ENCODE measurements at places on chromosomes 16 and 17.

- DNase-seq = no peak
These were observed 163.2 kb upstream of the FOXF1 start for GRCh38 chr16:86347090-86347489.

DNA sequence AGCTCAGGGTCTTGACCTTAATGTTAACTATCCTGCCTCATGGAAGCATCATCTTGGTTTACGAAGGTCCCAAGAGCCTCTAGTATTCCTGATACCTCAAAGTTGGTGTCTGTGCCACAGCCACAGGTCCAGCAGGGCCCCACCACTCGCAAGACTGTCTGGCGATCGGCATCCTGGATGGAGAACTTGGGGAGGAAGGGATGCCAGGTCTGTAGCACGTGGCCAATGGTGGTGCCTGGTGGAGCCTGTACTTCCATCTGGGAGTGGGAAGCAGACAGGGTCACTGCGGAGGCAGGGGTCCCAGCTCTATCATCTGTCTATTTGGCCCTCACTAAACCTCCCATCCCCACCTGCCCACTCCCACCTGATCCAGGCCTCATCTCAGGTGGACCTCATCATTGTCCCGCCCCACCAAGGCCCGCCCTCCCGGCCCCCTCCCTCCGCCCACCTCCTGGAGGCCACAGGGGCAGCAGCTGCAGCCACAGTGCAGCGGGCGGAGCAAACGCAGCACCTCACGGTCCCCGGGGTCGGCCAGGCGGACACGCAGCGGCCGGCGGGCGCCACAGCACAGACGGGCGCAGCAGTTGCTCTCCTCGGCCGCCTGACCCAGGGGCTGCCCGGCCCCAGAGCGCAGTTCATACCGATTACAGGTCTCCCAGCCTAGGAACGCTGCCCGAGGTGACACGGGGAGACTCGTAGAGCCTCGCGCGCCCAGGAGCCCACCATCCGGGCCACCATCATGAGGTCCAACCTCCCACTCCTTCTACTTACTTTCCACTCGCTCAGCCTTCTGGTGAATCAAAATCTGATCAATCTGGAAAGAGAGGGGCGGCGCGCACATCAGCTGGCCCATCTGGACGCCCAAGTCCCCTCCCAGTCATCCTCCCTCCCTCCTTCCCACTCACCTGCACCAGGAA, 1.4 kb downstream of the PLSCR3 start:
- no peak for DNase-seq

- no peak for DNase-seq
These were observed 12.7 kb upstream of the DOC2B start for GRCh38 chr17:193841-194806.

GRCh38 chr16:3909791-3910583, 29.5 kb upstream of the CREBBP start:
- DNase-seq = no peak

DNA sequence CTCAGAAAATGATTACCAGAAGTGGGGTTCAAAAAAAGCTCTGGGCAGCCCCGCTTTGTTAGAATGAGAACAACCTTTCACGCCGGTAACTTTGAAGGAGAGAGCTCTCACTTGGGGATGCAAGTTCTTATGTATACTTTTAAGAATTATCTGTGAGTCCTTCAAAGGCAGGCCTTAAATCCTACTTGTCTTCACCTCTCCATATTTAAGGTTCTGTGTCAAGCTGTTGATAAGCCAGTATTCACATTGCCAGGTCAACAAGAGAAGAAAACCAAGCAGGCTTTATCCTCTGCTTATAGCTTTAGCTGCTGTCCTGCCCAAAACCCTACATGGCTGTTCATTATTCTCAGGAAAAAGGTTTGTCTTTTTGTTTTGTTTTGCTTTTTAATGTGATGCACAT, 42.9 kb downstream of the CDRT4 start:
- DNase-seq = peak; percentile 1

DNA sequence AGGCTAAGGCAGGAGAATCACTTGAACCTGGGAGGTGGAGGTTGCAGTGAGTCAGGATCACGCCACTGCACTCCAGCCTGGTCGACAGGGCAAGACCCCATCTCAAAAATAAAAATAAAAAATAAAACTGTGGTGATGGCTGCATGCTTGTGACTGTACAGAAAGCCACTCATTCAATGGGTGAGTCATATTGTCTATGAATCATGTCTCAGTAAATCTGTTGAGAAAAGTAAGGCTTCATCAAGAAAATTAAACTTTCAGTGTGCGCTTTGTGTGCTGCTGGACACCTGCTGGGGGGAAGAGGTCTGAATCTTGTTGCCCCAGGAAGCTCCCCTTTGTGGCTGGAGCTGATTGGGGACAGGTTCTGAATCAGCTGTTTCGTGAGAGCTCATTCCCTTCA, 11.3 kb downstream of the NUBP1 start:
- DNase-seq = no peak

DNA sequence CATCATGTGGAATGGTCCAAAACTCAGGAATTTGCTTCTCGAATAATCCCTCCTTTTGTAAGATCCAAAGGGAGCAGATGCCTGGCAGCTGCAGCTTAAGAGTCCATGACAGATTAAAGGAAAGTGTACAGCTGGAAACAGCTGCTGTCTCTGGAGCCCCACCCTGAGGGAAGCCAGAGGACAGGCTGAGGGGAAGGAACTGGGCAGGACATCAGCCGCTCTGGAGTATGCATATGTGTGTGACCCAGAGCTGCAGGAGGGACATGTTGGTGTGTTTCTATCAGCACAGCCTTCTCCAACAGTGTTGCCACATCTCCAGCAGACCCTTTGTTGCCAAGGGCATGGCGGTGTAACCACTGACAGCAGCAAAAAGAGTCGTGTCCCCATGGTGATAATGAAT, 46.2 kb downstream of the CYB561 start:
- peak; percentile 70 for DNase-seq

GRCh38 chr17:82952019-82952418, 112.2 kb upstream of the ZNF750 start:
- no peak for DNase-seq

DNA sequence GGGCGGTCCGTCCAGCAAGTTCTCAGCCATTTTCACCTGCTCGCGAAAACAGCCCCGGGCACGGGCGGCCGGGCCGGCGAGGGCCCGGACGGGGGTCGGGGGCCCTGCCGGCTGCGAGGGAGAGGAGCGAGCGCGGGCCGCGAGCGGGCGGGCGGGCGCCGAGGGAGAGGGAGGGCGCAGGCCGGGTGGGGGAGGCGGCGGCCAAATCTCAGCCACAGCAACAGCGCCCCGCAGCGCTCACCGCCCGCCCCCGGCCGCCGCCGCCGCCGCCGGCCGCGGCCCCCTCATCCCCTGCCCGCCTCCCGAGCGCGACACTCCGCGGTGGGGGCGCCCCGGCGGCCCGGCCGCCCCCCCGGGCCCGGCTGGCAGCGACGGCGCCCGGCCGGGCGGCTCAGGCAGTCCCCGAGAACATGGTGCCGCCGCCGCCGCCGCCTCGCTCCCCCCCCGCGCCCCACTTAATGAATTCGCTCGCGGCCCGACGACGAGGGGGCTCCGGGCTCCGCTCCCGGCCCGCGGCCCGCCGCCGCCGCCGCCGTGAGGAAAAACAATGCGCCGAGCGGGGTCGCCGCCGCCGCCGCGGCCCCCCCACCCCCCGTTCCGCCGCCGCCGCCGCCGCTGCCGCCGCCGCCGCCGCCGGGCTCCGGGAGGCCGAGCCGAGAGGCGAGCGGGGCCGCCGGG, 487 bp downstream of the CREBBP start:
- peak; percentile 88 for DNase-seq

DNA sequence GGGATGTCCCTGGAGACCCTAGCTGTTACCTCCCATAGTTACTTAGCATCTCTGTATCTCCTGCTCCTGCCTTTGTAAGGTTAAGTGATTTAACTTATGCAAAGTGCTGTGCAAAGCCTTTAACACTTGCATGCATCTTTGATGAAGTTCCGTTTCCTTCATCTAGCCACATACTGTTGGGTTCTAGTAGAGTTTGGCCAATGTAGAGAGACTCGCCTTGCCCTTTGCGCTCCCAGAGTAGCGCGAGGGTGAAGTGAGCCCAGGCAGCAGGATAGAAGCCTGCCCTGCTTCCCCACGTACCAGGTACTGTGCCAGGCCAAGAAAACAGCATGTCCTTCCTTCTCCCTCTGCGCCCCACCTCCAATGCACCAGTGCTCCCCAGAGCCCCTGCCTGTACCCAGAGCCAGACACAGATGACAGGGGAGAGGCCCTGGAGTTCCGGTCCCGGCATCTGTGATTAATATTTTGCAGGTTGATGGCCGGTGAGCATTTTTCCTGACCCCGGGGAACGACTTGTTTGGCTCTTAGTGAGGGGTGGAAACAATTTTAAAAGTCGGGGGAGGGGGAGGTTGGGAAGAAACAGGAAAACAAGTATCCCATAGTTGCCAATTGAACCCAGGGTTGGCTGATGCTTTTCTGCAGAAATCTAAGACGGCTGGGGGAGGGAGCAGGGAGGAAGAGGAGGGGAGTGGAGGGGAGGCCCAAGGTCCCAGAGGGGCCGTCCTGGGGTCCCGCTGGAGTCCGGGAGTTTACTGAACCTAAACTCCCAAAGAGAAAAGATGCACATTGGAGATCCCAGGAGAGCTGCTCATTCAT, 13.1 kb upstream of the CDC42EP4 start:
- DNase-seq = no peak

DNA sequence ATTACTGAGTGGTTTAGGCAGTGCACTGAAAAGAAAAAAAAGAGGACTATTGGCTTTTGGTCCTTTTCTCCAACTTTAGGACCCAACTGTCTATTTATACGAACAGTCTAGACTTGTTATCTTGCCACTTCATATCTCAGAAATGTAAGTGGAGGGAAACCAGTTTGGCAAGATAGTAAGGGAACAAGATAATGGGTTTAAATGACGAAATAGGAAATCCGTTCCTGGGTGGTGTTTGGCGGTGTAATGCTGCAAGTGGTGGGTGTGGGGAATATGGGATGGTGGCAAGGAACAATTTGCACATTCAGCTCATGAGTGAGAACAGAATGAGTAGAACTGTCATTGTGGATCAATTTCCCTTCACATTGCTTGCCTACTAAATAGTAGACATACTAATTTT, 44.7 kb downstream of the GRB7 start:
- DNase-seq = no peak

DNA sequence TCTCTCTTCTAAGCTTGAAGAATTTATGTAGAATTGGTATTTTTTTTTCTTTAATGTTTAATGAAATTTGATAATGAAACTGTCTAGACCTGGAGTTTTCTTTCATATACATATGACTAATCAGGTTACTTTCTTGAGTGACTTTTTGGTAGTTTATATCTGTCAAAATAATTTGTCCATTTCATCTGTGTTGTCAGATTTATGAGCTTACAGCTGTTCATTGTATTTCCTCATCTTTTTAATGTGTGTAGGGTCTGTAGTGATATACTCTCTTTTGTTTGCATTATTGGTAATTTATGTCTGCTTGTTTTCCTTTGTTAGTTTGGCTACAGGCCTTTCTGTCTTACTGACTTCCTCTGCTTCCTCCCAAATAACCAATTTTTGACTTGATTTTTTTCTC, 55.7 kb downstream of the TAOK1 start:
- no peak for DNase-seq

DNA sequence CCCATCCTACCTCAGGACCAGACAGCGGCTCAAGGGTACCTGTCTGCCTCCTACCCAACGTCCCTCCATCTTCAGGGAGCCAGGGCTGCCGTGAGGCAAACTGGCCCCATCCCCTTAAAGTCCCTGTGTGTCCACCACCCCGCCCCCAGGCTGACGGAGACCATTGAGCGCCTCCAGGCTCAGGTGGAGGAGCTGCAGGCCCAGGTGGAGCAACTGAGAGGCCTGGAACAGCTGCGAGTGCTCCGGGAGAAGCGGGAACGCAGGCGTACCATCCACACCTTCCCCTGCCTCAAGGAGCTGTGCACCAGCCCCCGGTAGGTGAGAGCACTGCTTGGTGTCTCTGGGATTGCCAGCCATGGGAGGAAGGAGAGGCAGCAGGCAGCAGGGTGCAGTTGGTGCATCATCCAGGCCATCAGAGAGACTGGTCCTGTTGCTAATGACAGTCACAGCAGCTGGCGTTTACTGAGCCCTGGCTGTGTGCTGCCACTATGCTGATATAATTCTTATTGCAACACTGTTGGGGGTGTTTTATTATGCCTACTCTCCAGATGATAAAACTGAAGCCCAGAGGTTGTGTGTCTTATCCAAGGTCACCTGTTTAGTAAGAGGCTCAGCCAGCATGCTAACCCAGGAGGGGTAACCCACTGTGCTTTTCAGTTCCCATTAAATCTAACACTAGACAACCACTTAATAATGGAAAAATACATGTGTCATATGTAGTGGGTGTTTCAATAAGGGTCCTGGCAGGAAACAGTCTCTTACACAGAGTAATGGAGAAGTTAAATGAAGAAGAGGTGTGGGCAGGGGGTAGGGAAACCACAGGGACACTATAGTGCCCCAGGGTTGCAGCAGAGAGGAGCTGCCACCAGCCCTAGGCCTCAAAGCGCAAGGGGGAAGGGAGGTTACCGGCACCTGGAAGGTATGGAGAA, 10.3 kb upstream of the MRPL58 start:
- DNase-seq = no peak
